Activated CD4-positive, alpha-beta T cell treated with anti-CD3 and anti-CD28 coated beads for 48 hours (primary cell): ENCODE measurements at places on chromosomes 7 and 10.

DNA sequence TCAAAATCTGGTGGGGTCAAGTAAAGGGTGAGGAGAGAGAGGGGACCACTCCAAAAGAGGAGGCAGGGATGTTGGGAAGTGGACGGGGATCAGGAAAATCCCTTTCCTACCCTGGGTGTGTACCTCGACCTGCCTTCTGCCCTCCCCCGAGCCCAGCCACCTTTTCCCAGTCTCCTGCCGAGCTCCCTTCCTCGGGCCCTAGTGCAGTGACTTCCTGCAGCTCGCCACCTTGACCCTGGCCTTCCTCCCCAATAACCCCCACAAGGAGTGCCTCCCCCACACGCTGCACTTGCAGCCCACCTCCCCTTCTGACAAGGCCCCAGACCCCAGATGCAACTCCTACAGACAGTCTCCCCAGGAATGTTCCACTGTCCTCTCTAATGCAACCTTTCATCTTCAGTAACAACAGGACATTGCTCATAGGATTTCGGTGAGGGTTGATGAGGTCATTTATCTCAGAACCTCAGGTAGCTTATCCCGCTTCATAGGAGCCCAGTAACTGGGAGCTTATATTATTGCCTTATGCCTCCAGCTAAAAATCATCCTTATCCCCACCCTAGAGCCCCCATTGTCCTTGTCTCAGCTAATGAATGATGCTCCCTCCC lies 90.1 kb downstream of the MKI67 start:
- DNase-seq, result no peak

GRCh38 chr10:71644307-71645180 lies 75.0 kb downstream of the C10orf105 start:
- DNase-seq, result no peak

GRCh38 chr10:79047584-79047874 lies 21.2 kb upstream of the ZMIZ1 start:
- DNase-seq, result no peak

DNA sequence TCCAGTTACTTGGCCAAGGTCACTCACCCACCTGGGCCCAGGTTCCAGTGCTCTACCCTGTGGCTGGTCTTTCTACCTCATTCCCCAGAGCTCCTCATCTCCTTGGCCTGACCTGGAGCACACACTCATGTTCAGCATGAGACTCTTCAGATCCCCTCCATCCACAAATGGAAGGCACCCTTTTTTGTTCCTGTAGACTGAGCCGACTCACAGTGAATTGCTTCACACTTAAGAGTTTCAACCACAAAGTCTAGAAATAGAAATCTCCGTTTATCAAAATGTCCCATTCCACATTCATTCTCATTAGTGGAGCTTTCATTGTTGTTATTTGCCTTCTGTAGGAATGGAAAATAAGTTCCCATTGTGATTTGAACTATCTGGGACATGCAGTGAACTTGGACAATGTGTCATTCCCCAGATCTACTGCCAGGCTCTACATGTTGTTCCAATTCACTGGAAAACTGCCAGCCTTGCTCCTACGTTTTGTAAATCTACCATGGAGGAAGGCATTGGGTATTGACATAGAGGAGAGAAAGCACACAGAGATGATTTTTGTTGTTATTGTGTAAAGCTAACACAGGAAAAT lies 125.3 kb upstream of the CELF2 start:
- DNase-seq, result no peak

GRCh38 chr10:123413353-123413752 lies 252.8 kb upstream of the GPR26 start:
- DNase-seq, result no peak

- DNase-seq, result no peak
Measured at GRCh38 chr7:24924375-24924774, 55.6 kb downstream of the OSBPL3 start.

DNA sequence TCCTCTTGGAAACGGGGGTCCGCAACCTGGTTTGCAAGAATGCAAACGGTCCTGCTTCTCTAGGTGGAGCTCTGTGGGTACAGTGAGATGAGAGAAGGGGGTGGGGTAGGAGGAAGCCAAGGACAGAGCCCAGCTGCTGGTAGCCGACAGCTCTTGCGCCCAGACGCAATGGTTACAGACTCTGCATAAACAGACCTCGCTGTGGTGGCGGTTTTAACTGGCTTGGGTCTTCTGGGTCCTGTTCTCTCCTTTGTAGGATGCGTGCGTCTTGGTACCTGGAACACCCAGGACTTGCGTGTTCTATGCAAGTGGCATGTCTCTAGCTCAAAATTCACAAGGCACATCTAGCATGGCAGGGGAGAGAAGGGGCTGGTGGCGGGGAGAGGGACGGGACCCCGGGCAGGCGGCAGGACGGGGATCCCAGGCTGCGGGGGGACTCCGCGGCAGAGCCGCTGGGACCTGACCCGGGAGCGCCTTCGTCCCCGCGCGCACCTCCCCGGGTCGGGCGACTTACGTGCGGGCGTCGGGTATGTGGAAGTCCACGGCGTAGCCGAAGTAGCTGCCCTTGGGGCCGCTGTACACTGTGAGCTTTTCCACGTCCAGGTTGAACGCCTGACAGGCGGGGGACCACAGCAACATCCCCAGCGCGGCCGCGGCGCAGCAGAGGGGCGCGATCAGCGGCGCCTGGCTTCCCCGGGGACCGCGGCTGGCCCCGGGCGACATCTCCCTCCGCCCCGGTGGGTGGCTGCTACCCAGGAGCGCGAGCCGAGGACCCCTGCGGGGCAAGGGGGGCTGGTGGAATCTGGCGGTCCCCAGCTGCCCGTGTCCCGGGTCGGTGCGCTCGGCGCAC lies 448 bp downstream of the ITGA8 start:
- no peak for DNase-seq

GRCh38 chr7:96026611-96027010 lies 254.3 kb downstream of the DYNC1I1 start:
- no peak for DNase-seq

DNA sequence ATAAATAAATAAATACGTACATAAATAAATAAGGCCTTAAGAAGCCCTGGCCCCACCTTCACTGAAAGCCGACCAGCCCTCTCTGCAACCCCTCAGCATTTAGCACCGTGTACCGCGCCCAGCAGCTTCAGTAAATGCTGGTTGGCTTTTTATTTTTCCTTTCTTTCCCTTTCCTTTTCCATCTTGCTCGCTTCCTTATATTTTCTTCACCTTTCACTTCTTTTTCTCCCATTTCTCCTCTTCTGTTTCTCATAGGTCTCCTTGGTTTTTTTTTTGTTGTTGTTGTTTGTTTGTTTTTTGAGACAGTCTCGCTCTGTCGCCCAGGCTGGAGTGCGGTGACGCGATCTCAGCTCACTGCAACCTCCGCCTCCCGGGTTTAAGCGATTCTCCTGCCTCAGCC lies 11.2 kb downstream of the ZAN start:
- DNase-seq, result no peak

GRCh38 chr7:100946766-100947365 lies 2.5 kb upstream of the MUC3A start:
- no peak for DNase-seq

GRCh38 chr7:129247087-129247486 lies 22.3 kb downstream of the AHCYL2 start:
- no peak for DNase-seq

DNA sequence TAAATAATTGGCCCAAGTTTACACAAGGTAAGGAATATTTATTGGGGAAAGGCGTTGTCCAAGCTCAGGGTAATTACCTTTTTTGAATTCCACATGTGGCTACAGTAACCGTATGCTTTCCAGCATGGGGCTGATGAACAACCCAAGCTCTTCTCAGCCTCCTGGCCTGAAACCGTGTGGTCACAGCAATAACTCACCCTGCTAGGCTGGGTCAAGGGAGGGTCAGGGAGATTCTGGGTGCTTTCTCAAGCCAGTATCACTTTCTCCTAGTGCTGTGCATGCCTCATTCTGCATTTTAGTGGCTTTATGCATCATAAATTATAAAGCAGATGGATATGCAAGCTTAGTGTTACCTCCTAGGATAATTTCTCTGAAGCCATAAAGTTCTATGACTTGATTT lies 273.9 kb downstream of the PAXIP1 start:
- DNase-seq, result no peak

DNA sequence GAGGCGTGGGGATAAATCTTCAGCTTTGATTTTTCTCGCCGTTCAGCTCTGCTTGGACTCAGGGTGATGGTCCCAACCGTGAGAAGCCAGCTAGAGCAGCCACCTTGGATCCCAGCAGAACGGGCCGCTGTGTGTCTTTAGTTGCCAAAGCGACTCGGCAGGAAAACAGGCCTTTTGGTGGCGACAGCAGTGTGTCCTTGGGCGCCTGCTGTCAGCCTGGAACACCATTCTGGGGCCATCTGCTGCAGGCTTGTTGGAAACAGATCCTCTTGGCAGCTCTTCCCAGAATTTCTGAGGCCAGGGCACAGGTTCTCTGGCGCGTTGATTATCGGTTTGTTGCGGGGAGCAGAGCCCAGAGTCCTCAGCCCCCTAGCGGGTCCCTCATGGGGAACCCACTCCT lies 97.6 kb downstream of the CUX1 start:
- no peak for DNase-seq

DNA sequence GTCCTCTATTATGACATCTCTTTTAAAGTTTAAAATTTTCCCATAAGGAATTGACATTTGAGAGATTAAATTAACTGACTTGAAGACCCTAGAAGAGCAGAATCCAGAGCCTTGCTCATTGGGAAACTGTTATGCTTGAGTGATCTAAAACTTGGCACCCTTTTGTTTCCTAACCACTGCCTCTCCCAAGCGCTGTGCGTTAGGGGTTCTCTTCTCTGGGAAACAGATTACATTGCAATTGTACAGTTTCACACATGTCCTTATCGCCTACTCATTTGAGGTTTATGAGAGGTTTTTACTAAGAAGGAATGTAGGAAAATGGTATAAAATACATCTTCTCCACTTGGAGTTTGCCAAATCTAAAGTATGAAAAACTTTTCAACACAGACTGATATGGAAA lies 126.8 kb upstream of the AMPH start:
- no peak for DNase-seq

GRCh38 chr10:131576341-131577177 lies 265.0 kb upstream of the TCERG1L start:
- no peak for DNase-seq

GRCh38 chr7:3806516-3806915 lies 505.5 kb downstream of the SDK1 start:
- DNase-seq, result no peak

DNA sequence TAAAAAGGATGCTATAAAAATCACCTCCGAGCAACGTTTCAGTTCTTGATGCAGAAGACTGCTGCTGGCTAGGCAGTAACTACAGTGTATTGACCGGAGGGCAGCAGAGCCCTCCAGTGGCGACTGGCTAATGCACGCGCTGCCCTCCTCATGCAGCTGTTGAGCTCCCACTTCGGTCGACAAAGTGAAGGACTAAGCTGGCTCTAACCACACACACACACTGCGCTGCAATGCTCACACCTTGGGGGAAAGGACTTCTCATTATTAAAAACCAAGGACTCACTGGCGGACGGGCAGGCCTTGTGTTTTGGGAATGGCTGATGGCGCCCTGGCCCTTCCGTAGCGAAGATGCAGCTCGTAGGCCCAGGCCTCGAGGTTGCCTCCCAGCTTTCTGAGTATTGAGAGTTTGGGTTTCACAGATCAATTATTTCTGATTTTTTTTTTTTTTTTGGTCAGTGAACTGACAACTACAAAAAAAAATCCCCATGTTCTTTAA lies 120.9 kb upstream of the DIP2C start:
- DNase-seq, result no peak

- DNase-seq, result no peak
Measured at GRCh38 chr10:133390597-133391248, 3.2 kb upstream of the MTG1 start.

DNA sequence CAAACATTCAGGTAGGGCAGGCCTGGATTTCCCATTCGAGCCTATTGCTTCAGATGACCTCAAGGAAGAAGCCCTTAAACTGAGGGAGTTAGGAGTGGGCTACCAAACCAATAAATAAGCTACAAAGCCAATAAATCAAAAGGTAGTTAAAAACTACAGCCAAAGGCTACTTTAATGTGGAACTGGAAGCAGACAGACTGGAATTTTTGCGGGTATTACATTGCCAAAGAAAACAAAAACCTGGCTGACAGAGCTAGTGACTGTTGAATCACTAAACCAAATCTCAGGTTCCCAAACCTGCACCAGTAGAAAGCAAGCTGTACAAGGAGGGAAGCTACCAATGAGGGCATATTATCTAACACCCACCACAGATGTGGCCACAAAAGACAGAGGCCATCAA lies 315.6 kb downstream of the GRM8 start:
- DNase-seq, result no peak

DNA sequence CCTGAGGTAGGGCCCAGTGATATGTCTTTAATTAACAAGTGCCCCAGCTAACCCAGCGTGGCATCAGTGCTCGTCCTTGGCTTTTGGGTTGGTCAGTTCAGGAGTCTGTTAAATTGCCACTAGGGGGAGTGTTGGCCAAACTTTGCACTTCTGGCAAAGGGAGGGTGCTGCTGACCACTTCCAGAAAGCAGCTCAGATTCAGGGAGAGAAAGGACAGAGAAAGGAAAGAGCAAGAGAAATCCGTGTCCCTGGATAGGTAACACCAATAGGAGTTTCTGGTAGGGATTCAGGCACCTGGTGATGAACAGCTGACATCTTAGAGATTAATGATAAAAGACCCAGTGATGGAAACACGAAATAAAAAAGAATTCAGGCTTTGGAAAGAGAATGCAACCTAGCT lies 243.1 kb upstream of the AOAH start:
- DNase-seq, result no peak

- no peak for DNase-seq
Measured at GRCh38 chr10:72679838-72680241, 12.1 kb upstream of the MCU start.

- no peak for DNase-seq
Measured at GRCh38 chr7:16398146-16399017, 23.0 kb downstream of the CRPPA start.

GRCh38 chr7:36453769-36454168 lies 64.1 kb downstream of the ANLN start:
- DNase-seq, result no peak

- DNase-seq, result no peak
Measured at GRCh38 chr10:132030898-132031463, 34.8 kb upstream of the JAKMIP3 start.

GRCh38 chr10:74650613-74651012 lies 175.8 kb upstream of the KAT6B start:
- no peak for DNase-seq

GRCh38 chr10:110629680-110630191 lies 14.4 kb upstream of the RBM20 start:
- no peak for DNase-seq

DNA sequence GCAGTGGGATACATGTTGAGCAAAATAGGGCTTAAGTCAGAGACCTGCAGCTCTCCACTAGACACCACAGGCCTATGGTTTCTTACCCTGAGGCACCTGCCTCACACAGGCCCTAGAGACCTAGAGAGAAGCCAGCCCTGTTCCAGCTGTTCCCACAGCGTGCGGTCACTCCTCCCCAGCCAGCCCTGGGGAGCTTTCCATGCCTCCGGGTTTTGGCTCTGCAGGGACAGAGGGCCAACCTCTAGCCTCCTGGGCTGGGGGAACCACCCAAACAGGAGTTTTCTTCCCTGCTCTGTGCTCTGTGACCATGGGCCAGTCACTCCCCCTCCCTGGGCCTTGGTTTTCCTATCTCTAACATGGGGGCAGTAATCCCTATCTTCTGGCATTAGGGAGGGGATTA lies 33.0 kb downstream of the SH2B2 start:
- no peak for DNase-seq
